Renal pelvis (tissue), 12 donors: ENCODE measurements at places on chromosomes 5 and 9. TPM values are rescaled to one million over a fixed set of nuclear protein-coding genes. Genes with fewer than 3 reads are reported as not detected.

DNA sequence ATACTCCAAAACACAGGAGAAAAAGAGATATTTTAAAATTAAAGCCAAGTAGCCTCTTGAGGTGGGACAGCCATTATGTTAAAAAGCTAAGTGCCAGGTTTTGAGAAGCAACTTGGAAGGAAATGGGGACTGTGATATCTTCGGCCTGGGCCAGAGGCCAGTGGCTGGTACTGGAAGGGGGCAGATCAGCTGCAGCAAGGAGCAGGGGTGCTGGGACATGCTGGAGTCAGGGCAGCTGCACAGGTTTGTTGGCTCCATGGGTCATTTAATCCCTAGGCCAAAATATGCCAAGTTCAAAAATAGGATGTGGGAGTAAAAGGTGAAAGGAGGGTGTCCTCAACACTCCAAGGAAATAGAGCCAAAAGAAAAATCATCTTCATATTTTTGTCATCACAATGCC, 30.0 kb downstream of the ADRB2 start:
- no peak for DNase-seq

GRCh38 chr9:21813575-21814473, 11.4 kb downstream of the MTAP start:
- peak; percentile 65 for DNase-seq

DNA sequence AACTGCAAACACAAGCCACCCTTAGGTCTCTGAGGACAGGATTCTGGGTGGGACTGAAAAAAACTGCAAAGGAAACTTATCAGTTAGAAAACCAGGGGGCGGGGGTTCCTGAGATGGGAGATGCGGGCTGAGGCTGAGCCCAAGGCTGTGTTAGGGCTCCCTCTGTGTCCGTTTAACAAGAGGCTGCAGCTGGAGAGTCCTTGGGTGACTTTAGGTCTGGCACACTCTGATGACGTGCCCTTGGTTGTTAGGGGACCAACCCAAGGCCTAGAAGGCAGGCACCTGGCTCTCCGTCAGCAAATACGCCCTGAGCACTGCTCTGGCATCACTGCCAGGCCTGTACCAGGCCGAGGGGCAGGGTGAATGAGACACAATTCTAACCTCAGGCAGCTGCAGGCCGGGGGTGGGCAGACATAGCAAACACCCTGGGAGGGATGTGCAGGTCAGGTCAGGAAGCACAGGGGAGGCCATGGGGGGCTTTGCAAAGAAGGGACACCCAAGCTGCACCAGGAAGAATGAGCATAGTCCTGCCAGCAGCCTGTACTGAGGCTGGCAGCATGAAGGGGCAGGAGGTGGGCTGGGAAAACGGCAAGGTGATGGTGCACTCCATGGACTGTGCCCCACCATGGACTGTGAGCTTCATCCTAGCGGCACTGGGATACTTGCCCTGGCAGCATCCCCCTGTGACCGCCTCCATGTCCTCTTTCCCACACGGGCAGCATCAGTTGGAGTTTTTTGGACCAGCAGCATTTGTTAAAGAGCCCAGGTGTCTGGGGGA, 137.9 kb downstream of the GABBR2 start:
- DNase-seq = no peak

The KCNV2 gene
- 0.26 TPM for polyA plus RNA-seq

The CENPH gene
- polyA plus RNA-seq = 16.7 TPM

- DNase-seq = no peak
Measured at GRCh38 chr5:116492776-116493175, 81.8 kb downstream of the SEMA6A start.

- DNase-seq = no peak
Measured at GRCh38 chr5:138603249-138603920, 28.2 kb upstream of the HSPA9 start.

DNA sequence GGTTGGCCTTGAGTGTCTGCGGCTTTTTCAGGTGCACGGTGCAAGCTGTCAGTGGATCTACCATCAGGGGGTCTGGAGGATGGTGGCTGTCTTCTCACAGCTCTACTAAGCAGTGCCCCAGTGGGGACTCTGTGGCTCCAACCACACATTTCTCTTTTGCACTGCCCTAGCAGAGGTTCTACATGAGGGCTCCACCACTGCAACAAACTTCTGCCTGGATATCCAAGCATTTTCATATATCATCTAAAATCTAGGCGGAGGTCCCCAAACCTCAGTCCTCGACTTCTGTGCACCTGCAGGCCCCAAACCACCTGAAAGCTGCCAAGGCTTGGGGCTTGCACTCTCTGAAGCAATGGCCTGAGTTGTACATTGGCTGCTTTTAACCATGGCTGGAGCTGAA, 601.5 kb downstream of the MTRR start:
- DNase-seq = no peak
